ENCODE measurements at places on chromosomes 16 and 17.

DNA sequence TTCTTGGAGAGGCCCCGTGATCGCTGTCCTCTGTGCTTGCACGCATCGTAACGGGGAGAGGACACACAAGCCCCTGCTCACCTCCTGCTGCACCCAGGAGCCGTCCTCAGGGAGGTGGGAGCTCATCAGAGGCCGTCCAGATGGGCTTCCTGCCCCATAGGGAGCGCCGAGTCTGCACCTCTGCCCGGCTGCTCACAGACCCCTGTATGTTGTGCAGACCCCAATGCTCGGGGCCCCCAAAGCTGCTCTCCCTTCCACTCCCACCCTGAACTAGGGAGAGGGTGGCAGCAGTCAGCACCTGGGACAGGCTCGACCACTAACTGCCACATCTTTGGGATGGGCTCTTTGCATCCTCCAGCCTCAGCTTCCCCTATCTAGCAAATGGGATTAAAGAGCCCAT, 4.4 kb upstream of the ZNF469 start:
- no peak for DNase-seq
- peaks cover 3% of the 10 kb centered on the region for H3K36me3 ChIP-seq
- H3K27ac ChIP-seq = no peak overlapping the region
- H3K4me3 ChIP-seq = no peak overlapping the region
- H3K4me1 ChIP-seq = peaks cover 6% of the 10 kb centered on the region

DNA sequence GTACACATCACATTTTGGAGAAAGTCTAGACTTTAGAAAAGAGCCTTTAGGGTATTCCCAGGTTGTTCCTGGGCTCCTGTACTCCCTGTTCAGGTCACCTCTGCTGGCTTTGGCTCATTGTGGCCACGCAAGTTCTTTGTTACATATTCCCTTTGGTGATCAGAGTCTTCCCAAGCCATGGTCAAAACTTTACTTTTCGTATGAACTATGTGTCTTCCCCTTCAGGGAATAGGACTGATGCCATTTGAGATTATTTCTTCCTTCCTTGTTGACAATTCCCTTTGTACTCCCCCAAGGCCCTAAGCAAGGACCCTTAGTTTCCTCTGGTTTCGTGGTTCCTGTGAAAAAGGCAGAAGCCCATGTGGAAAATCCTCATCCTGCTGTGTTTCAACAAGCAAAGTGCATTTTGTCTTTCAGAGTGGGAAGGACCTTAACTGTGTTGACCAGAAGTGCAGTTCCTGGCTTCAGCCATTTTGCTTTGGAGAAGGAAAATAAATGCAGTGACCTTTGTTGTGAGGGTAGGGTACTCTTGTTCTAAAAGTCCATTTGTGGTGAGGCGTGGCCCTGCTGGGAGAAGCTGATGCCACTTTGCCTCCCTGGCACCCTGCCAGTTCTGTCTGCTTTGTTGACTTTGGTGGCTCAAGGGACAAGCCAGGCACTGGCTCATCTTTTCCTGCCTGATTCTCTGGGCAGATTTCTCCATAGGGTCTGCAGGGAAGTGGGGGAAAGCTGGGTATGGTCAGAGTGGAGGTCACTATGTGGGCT, 55.1 kb downstream of the ZNRF1 start:
- H3K36me3 ChIP-seq = peaks cover 3% of the 10 kb centered on the region
- H3K27ac ChIP-seq = no peak overlapping the region
- no peak overlapping the region for H3K4me3 ChIP-seq
- DNase-seq = no peak
- no peaks in the 10 kb centered on the region for H3K27me3 ChIP-seq
- H3K4me1 ChIP-seq = no peaks in the 10 kb centered on the region

DNA sequence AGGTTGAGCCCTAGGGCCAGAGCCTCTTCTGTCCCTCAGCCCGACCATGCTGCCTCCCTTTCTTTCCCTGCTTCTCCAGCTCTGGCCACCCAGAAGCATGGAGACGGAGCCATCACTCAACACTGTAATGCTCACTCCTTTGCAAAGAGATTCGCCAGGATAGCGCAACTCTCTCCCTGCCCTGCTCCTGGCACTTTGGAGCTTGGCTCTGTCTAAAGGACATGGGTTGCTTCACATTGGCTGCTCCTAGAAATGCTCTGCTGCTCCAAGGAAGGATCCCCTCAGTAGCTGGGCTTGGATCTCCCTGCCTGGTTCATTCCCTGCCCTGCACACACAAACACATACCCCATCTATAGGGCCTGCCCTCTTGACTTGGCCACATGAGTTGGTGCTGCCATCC, 76.0 kb downstream of the CLEC16A start:
- H3K27me3 ChIP-seq = no peaks in the 10 kb centered on the region
- H3K27ac ChIP-seq = no peak overlapping the region
- peak overlapping the region; percentile 50 for H3K4me3 ChIP-seq
- H3K4me1 ChIP-seq = peaks cover 2% of the 10 kb centered on the region

DNA sequence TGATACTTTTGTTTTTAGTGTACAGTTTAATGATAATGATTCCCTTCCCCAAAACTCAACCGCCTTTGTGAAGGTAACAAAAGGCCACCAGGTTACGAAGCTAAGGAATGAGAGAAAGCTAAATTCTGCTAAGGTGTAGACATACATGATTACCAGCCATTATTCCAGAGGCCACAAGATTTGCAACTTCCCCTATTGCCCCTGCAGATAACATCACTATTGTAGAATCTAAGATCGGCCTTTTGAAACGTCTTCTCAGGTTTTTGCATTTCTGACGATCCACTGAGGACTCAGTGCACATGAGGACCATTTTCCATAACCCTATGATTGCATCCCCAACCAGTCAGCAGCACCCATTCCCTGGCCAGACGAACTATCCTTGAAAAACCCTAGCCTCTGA, 33.9 kb upstream of the SNN start:
- H3K27me3 ChIP-seq = no peaks in the 10 kb centered on the region
- no peak overlapping the region for H3K27ac ChIP-seq
- no peak for DNase-seq
- peaks cover 14% of the 10 kb centered on the region for H3K4me1 ChIP-seq
- no peak overlapping the region for H3K4me3 ChIP-seq

GRCh38 chr17:65472666-65473309, 88.7 kb downstream of the AXIN2 start:
- H3K4me3 ChIP-seq = no peak overlapping the region
- no peak for DNase-seq
- H3K27me3 ChIP-seq = no peaks in the 10 kb centered on the region
- no peak overlapping the region for H3K27ac ChIP-seq
- H3K36me3 ChIP-seq = no peaks in the 10 kb centered on the region

Data from neuronal stem cell (in vitro differentiated cells).